ENCODE measurements at places on chromosomes 7 and 10.

GRCh38 chr7:130153211-130153908 is 51.8 kb downstream of the TMEM209 start:
- no peak for DNase-seq
- no peaks in the 10 kb centered on the region for H3K27me3 ChIP-seq
- H3K4me1 ChIP-seq, result peaks cover 15% of the 10 kb centered on the region
- H3K27ac ChIP-seq, result no peak overlapping the region

DNA sequence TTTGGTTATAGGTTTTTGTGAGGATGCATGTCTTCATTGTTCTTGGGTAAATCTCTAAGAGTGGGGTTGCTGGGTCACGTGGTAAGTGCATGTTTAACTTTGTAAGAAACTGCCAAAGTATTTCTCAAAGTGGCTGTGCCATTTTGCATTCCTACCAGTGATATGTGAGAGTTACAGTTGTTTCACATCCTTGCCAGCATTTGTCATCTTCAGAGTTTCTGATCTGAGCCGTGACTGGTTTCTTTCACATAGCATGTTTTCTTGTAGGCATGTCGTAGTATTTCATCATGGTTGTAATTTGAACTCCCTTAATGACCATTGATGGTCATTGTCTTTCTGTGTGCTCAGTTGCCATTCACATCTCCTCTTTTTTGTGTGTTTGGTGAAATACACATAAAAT is 286.0 kb downstream of the RNLS start:
- DNase-seq, result no peak
- H3K27ac ChIP-seq, result no peak overlapping the region
- H3K27me3 ChIP-seq, result no peaks in the 10 kb centered on the region
- no peaks in the 10 kb centered on the region for H3K36me3 ChIP-seq

GRCh38 chr10:128612195-128612594 is 486.0 kb upstream of the MKI67 start:
- no peak overlapping the region for H3K27ac ChIP-seq
- DNase-seq, result no peak
- no peaks in the 10 kb centered on the region for H3K36me3 ChIP-seq

DNA sequence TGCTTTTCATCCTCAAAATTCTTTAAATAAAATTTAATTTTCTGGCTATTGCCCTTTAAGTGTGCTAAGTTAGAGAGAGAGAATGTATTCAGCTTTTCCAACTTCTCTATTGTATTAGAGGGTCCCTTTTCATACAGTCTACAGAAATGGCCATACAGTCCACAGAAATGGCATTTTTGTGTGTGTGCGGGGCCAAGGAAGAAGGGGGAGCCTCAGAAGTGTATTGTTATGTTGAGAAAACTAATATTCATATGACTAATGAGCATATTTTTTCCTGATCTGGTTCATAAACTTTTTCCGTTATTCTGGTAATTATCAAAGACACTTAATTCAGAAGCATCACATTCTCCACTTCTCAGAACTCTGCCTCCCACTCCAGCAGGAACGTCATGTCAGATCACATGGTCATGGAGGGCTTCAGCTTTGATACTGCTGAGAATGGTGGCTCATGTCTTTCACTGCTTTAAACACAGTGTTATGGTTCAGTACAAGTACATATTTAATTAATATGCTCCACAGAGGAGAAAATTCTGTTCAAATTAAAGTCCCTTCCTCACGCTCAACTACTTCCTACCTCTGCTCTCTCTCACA is 37.1 kb downstream of the ELMO1 start:
- H3K27ac ChIP-seq, result no peak overlapping the region
- peaks cover 24% of the 10 kb centered on the region for H3K4me1 ChIP-seq
- H3K36me3 ChIP-seq, result peaks cover 4% of the 10 kb centered on the region
- no peak for DNase-seq
- H3K27me3 ChIP-seq, result no peaks in the 10 kb centered on the region

DNA sequence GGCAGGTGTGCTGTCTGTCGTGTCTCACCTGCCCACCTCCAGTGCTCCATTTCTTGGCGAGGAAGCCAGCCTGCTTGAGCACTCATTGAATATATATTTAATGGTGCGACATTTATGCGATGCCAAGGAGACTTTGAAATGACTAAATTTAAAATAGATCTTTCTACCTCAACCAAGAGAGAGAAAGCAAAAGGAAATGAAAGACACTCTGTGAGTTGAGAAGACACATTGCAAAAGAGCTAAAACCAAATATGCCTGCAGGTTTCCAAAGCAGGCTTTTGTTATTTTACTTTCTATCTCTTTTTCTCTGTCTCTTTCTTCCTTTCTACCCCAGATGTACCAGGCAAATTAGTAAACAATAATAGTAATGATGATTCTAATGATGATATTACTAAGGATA is 53.6 kb upstream of the AOAH start:
- no peaks in the 10 kb centered on the region for H3K27me3 ChIP-seq
- no peak for DNase-seq
- no peak overlapping the region for H3K4me3 ChIP-seq

- no peaks in the 10 kb centered on the region for H3K27me3 ChIP-seq
- H3K4me3 ChIP-seq, result no peak overlapping the region
- no peak for DNase-seq
These were observed 691.8 kb downstream of the SUGCT start for GRCh38 chr7:40826411-40827221.

GRCh38 chr10:44970812-44971395 is 7.7 kb downstream of the DEPP1 start:
- H3K36me3 ChIP-seq, result no peaks in the 10 kb centered on the region
- DNase-seq, result no peak
- peaks cover 12% of the 10 kb centered on the region for H3K4me1 ChIP-seq
- peak overlapping the region; percentile 59 for H3K27ac ChIP-seq

- peaks cover 7% of the 10 kb centered on the region for H3K36me3 ChIP-seq
- DNase-seq, result no peak
- H3K27ac ChIP-seq, result no peak overlapping the region
- no peaks in the 10 kb centered on the region for H3K27me3 ChIP-seq
These were observed 34.1 kb upstream of the FOXL3 start for GRCh38 chr7:255721-256361.

All from tibial nerve (tissue), 4 donors.